ENCODE measurements at places on chromosomes 3 and 15.

DNA sequence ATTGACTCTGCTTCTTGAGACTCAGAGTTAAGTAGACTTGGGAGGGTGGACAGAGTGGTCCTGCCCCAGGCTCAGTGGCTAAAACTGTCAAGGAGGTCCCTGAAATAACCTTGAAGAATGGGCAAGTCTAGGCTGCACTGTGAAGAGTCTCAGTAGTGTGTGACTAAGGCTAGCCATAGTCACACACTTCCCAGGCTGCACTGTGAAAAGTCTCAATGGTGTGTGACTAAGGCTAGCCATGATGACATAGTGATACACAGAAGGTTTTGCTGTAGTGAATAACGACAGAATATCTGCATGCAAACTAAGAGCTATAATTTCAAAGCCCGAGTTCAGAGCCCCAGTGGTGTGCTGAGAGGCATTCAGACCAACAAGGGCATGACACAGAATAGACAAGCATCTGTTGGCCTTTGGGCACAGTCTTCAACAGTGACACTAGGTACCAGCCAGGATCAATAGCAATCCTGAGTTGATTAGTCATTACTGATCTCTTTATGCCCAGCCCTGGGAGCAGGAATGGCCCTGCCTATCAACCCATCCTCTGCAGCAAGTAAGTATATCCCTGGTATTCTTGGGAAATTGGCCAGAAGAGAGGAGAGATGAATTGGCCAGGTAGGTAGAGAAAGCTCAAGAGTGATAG is 72.4 kb upstream of the BBX start:
- no peak for DNase-seq

GRCh38 chr15:48046813-48047438 is 73.9 kb upstream of the SLC24A5 start:
- DNase-seq: no peak

GRCh38 chr3:105970283-105970682 is 101.5 kb upstream of the CBLB start:
- DNase-seq: no peak

GRCh38 chr15:70726753-70727152 is 36.6 kb downstream of the UACA start:
- no peak for DNase-seq

DNA sequence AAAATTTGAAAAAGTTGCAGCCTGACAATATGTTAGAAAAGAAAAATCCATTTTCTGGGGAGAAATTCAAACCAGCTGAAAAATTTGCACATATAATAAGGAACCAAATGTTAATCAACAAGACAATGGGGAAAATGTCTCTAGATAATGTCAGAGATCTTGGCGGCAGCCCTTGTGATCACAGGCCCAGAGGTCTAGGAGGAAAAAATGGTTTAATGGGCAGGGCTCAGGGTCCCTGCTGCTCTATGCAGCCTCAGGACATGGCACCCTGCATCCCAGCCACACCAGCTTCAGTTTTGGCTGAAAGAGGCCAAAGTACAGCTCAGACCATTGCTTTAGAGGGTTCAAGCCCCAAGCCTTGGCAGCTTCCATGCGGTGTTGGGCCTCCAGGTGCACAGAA is 701.9 kb downstream of the IGSF11 start:
- no peak for DNase-seq

GRCh38 chr3:130725746-130726145 is 20.9 kb downstream of the PIK3R4 start:
- no peak for DNase-seq

Data from stimulated activated CD4-positive, alpha-beta T cell treated with anti-CD3 and anti-CD28 coated beads, Interleukin-15, amount 100 ng/mL, for 1 hour (primary cell).